ENCODE measurements at places on chromosomes 5 and 9.
A peak's percentile ranks its signal among the peaks of the same experiment; 100 is the strongest.

- DNase-seq = peak; percentile 7
Observed at GRCh38 chr9:87263291-87263690, 234.4 kb upstream of the DAPK1 start.

- DNase-seq = no peak
Observed at GRCh38 chr5:35031276-35031675, 16.5 kb downstream of the AGXT2 start.

GRCh38 chr5:89034588-89034987, 151.6 kb upstream of the MEF2C start:
- DNase-seq = no peak

- DNase-seq = no peak
Observed at GRCh38 chr5:177256296-177256695, 47.2 kb downstream of the RAB24 start.

- DNase-seq = no peak
Observed at GRCh38 chr9:86783884-86784283, 163.4 kb downstream of the GAS1 start.

- DNase-seq = no peak
Observed at GRCh38 chr5:142486020-142486419, 161.2 kb upstream of the SPRY4 start.

DNA sequence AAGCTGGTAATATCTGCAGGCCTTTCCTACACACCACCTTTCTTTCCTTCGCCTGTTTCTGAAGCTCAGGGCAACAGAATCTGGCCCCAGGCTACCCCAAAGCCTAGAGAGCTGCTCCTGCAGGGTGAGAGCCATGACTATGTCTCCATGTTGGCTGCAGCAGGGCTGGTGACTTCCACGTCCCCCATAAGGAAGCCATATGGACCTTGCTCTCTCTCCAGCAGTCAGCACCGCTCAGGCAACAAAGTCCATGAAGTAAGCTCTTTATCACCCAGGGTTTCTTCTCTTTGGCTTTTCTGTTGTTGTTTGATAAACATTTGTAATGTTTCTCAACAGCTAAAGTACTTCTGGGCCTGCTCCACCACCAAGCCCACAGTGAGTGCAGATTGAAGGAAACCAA, 125.2 kb downstream of the SLIT3 start:
- no peak for DNase-seq

DNA sequence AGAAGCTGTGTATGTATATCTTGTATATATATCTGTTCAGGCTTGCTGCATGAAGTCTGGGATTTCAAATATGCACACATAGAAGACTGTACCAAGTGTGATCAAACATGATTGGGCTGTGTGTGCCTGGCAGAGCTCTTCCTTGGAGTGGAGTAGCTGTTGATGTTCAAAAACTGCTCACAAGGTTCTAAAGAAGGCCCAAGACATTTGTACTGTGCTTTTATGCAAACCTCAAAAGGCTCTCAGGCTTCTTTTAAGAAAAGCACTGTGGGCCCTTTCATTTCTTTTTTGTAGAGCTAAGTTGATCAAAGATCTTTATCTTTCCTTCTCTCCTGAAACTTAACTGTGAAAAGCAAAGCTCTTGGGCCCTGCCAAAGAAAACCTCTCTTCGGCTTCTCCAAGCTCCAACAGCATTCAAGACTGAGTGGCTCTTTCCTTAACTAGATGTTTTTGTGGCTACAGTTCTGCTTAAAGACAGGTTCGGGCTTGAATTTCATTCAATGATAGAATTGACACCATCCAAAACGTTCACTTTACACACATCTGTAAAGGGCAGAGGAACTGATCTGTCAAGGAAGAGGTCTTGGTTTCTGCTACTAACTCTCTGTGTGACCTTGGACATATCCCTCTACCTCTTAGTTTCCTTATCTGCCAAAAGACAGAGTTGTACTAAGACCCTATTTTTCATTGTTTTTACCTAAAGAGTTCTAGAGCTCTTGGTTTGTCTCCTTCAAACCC, 105.8 kb upstream of the IL6ST start:
- no peak for DNase-seq

GRCh38 chr5:177025101-177025601, 2.7 kb downstream of the ZNF346 start:
- no peak for DNase-seq

DNA sequence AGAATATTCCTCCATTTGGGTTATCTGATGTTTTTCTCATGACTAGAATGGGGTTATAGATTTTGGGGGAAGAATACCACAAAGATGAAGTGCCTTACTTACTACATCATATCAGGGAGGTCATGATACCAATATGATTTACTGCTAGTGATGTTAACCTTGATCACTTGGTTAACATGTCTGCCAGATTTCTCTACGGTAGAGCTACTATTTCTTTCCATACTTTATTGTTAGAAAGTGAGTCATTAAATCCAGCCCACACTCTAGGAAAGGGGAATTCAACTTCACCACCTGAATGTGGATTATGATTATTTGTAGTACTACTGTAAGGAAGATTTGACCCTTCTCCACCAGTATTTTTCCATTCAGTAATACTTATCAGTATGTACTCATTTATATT, 64.7 kb downstream of the UBE2R2 start:
- no peak for DNase-seq

GRCh38 chr5:4544049-4544670, 596.0 kb upstream of the ADAMTS16 start:
- no peak for DNase-seq

DNA sequence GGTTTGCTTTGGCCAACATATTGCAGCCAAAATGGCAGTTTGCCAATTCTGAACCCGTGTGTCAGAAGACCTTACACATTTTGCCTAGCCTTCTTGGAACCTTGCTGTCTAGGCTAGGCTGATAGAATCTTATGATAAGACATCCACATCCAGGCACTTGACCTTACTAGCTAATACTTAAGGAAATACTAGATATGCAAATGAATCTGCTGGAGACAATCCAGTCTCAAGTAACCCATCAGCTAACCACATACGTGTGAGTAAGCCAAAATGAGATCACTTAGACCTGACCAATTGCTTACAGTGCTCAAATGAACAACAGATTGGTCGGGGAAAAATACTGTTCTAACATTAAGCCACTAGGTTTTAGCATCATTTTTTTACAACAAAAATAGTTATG, 1504.6 kb upstream of the CDH9 start:
- DNase-seq = no peak

GRCh38 chr9:128022886-128023285, 42.1 kb upstream of the EEIG1 start:
- no peak for DNase-seq

DNA sequence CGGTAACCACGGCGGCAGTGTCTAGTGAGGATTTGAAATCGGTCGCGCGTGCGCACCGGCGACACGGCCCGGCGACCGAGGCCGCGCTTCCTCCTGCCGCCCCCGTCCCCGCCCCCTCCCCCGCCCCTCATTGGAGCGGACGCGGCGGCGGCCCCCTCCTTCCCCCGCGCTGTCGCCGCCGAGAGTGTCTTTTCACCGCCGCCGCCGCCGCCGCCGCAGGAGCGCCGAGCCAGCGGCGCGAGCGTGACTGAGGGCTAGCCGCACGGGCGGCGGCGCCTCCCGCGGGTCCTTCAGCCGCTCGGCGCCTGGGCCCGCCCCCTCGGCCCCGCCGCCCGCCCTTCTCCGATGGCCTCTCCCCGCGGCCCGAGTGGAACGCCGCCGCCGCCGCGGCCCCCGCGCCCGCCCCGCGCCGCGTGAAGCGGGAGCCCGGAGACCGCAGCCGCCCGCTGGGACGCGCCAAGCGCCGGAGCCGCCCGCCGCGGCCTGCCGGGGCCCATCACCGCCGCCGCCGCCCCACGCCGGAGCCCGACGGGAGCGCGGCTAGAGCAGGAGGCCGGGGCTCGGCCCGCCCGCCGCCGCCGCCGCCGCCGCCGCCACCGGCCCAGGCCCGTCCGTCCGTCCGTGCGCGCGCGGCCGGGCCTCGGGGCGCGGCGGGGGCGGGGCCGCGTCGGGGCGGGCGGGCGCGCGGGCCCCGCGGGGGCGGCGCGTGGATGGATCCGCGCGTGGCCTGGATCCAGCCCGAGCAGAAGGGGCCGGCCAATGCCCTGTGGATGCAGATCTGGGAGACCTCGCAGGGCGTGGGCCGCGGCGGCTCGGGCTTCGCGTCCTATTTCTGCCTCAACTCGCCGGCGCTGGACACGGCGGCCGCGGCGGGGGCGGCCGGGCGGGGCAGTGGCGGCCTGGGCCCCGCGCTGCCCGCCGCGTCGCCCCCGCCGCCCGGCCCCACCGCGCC, at the start of gene TENT4A:
Gene TENT4A, plus strand, starts transcription at position 159 of the 952 bp plus-strand sequence. Its CDS starts 552 bp downstream, at position 711.
- no peak for DNase-seq

DNA sequence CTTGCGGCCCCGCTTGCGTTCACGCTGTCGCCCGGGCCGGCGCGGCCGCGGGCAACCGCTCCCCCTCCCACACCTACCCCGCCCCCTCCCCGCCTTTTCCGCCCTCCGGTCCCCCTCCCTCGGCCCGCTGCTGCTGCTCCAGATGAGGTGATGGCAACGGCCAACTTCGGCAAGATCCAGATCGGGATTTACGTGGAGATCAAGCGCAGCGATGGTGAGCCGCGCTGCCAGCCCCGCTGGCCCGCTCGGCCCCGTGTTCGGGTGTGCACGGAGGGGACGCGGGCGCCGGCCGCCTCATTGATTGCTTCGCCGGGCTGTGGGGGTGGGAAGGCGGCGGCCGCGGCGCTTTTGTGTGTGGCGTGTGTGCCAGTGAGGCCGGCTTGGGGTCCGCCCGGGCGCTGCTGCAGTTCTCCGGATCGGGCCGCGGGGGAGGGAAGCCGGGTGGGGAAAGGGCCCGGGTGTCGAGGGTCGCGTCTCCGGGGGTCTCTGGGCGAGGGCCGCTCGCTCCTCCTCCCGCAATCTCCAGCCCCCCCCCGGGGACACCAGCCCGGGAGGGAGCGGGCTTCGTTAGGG, 403 bp downstream of the KIF2A start:
- no peak for DNase-seq

DNA sequence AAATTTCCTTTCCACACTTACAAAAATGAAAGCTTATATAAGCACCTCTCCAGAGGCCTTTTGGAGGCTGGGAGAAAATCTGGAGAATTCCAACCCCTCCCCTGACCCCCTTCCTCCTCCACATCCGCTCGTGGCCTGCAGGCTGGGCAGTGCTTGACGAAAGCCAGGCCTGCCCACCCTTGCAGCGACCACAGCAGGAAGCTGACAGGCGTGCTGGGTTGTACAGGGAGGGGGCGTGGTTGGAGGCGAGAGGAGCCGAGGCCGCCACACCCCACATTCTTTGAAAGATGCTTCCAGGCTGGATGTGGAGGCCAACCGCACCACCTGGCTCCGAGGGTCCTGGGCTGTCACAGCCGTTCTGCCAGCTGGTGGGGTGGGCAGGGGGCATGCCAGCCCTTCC, 47.8 kb upstream of the IER5L start:
- peak; percentile 23 for DNase-seq

DNA sequence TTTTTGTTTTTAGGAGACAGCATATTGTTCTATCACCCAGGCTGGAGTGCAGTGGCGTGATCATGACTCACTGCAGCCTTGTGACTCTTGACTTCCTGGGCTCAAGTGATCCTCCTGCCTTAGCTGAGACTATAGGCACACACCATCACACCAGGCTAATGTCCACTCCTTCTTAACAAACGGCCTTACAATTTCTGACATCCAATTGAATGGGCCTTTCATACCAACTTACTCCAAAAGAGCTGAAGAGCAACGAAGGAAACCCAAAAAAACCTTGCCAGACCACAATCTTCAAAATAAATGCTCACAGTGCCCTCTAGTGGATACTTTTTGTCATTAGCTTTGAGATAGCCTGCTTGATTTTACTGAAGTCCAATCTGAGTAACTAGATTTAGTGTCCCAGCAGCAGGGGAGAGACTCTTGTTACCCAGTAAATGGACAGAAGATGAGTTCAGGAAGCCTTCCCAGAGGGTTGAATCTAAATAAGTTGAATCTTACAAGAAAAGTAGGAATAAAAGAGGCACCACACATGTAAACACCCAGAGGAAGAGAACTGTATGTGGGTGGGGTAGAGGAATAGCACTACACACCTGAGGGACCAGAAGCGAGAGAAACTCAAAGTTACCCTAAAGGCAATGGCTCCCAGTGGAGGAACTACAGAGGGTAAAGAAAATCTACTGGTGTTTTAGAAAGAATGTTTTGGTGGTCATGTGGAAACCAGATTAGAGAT, 9.3 kb downstream of the ZNF622 start:
- DNase-seq = peak; percentile 36

DNA sequence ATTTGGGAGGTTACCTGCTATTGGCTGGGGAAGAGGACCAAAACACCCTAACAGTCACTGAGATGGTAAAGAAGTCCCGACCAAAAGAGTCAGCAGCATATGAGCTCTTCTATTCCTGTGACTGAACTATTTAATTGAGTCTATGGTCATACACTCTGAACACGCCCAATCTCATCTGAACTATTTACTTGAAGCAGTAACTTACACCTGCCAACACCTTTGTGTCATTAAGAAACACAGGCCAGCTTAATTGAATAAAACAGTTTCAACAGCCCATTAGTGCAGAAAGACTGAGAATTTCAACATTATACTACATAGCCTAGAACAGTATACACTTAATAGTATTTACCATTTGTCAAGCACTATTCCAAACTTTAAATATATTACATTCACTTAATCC, 47.8 kb downstream of the NR6A1 start:
- no peak for DNase-seq

DNA sequence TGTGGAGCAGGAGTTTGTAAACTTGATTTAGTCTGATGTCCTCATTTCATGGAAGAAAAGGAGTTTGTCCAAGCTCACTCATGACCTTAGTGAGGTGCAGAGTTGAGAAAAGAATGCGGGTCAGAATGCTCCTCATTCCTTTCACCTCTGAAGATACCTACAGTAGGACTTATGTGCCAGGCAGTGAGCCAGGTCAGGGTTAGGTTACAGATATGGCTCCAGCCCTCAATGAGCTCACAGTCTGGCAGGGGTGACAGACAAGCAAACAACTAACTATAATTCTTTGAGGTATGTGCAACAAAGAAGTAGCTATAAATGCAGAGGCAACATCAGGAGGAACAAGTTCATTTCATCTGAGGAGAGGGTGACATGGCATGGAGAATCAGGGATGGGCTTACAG, 102.5 kb downstream of the SPATA31D1 start:
- DNase-seq = no peak

DNA sequence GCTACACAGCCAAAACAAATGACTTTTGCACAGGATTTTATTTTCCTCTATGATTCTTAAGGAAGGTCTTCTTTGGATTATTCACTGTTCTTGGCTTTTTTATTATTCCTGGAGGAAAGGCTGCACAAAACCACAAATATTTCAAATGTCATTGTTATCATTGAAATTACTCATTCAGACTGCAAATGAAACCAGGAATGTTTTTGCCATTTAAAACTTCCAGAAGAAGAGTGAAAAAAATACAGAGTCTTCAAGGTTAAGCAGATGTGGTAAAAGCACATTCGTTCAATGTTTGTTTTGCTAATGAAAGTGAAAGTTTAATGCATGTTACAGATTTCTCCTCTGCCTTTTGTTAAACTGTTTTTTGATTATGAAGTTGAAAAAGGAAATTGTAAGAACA, 238.2 kb downstream of the TLE4 start:
- DNase-seq = no peak

- peak; percentile 43 for DNase-seq
Observed at GRCh38 chr9:136994888-136995230, 1.5 kb downstream of the CLIC3 start.

GRCh38 chr5:112316731-112317130, 102.3 kb downstream of the EPB41L4A start:
- no peak for DNase-seq

GRCh38 chr5:176806137-176806536, 4.2 kb upstream of the UNC5A start:
- peak; percentile 50 for DNase-seq

GRCh38 chr5:37873988-37874387, 34.1 kb upstream of the GDNF start:
- DNase-seq = no peak

GRCh38 chr5:94361161-94361560, 257.2 kb downstream of the KIAA0825 start:
- no peak for DNase-seq
